Right cardiac atrium (tissue), 5 donors: ENCODE measurements at places on chromosomes 7 and 10. TPM values are rescaled to one million over a fixed set of nuclear protein-coding genes. Genes with fewer than 3 reads are reported as not detected.

GRCh38 chr10:35910234-35910633, 268.1 kb upstream of the FZD8 start:
- no peak for DNase-seq

DNA sequence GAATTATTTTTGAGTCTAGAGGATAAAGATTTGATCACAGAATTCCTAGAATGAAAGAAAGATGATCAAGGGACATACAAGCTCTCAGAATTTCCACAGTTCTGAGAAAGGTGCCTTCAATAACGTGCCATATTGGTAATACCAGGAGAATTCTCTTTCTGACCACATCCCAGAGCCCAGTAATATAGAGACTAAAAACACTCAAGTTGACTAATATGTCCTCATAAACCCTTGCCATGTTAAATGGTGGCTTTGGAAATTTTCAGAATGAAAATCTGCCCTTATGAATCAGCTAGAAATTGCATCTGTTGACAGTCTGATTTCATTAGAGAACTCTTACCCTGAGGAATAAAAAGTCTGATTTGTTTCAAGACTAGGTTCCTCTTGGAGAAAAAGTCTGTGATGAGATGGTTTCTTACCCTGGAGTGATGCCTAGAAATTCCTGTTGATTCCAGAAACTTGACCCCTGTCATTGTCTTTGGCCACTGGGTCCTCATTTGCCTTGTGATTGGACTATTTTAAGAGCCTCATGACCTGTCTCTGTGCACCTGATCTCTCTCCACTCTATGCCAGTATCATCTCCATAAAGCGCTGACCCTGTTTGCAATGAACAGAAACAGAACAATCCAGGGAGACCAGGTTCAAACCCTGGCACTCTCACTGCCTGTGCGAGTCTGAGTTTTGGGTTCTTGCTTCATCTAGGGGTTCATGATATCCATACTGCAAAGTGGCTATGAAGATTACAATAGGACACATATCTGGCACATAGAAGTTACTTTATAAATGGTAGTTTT, 3.3 kb downstream of the IL2RA start:
- DNase-seq = no peak

- DNase-seq = no peak
Observed at GRCh38 chr7:7953806-7954205, 14.8 kb upstream of the GLCCI1 start.

DNA sequence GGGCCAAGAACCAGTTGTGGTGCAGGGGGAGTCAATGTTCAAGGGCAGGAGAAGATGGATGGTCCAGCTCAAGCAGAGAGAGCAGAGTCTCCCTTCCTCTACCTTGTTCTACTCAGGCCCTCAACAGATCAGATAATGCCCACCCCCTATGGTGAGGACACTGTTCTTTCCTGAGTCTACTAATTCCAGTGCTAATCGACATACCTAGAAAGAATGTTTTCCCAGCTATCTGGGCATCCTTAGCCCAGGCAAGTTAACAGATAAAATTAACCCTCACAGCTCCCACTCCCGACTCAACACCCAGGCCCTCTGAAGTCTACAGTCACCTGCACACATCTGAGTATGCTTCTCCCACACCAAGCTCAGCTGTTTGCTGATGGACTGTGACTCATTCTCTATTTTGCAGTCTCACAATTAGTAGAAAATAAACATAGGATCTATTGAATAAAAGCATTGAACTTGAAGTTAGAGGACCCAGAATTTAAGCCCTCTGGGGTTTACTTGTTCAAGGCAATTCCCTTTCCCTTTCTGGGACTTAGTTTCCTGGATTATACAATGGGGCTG, 17.1 kb downstream of the COL13A1 start:
- DNase-seq = no peak

- DNase-seq = no peak
Observed at GRCh38 chr10:1736972-1737221, 428 bp downstream of the ADARB2 start.

DNA sequence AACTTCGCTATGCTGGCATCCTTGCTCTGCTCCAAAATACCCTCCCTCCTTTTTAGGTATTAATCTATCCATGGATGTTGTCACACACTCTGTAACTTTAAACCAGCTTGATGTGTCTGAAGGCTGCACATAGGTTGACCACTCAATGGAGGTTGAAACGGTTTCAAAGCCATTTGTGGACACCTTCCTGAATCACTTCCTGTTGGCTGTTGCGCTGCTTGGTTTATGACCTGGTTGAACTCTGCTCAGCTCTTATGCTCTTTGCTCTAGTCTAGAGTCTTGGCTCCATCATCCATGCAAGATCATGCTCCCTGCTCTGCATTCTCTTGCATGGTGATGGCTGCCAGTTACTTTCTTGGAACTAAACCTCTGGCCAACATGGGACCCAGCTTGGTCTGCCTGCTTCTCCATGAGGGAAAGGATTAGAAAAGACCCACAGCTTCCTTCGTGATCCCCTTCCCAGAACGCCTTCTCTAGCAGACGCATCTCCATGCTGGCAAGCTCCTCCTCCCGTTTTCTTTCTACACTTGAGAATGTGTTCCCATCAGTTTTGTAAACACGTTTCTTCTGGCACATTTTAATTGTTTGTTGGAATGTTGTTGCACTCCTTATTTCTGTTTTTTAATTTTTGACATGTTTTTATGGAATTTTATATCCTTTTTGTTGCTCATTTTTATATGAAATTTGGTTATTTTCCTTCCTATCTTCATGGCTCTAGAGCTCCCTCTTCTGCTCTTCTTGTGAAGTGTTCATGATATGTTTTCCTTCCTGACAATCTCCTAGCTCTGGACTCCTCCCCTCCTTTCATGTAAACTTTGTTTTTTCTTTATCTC, 149.8 kb downstream of the XPNPEP1 start:
- no peak for DNase-seq

DNA sequence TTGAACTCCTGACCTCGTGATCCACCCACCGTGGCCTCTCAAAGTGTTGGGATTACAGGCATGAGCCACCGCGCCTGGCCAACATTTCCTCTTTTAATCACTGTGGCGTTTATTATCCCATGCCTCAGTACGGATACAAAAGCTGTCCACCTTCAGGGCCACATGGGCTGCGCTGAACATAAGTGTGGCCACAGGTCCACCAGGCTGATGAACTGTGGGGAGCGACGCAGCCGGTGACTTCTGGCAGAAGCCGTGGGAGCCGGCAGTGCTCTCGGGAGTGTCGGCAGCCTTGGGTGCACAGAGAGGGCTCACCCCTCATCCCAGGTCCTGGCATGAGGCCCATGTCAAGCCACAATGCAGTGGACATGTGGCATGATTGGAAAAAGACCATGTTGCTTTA, 223.6 kb downstream of the TNS3 start:
- DNase-seq = no peak

DNA sequence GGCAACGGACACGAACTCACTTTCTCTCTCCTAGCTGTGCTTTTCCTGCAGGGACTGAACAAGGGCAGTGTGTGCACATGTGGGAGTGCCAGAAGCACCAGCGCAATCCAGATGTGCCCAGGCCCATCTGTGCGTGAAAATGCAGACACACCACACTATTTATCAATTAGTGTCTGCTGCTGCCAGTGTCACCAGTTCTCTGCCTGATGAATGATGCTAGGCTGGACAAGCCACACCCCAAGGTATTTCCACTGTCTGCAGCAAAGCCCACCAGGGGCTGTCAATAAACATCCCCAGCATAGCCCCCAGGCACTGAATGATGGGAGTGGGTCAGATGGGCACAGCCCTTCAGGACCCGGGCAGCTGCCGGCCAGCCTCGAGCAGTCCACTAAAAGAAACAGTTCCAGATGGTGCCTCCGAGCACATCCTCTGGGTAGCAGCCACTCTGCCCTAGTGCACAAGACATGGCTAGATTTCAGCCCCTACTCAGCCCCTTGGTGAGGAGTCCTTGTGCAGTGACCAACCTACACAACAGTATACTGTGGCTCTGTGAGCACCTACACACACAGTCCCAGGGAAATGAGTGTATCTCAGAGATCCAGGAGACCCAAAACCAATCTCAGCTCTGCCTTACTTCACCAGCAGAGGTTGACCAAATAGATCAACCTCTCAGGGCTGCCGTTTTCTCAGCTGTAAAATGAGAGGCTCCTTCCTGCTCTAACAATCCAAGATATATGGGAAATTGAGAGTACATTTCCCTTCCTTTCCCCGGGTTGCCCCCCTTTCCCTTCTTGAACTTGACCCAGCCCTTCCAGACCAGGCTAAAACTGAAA, 314.7 kb downstream of the PLXNA4 start:
- no peak for DNase-seq

- DNase-seq = no peak
Observed at GRCh38 chr7:122300211-122300932, 4.2 kb downstream of the FEZF1 start.

DNA sequence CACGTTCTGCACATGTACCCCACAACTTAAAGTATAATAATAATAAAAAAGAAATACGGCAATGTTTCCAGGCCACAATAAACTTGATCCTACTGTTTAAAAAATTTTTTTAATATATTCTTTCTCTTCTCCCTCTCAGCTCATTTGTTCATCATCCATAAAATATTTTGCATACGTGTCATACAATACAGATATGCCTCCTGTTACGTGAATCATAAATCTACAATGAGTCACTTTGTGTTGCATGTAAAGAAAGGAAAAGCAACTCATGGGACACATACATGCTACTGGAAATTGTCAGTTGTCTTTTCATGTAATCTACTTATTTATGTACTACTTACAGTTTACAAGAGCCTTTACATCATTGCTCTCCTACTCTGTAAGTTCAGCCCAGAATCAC, 1.1 kb upstream of the TECTB start:
- DNase-seq = no peak

DNA sequence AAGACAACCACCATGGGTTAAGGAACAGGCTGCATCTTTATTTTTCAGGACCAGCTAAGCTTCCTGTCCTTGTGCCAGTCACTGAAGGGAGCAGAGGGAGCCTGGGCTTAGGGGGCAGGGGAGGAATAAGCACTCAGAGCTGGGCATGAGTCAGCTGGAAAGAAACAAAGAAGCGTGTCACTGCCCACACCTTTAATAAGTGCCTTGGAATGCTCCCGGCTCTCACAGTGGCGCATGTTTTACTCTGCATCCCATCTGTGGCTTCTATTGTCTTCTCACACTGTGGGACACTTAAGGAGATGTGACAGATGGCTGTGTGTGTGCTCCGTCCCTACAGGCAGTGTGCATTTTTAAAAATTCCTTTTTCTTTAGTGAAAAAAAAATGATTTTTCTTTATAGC, 71.7 kb downstream of the MTURN start:
- DNase-seq = no peak

DNA sequence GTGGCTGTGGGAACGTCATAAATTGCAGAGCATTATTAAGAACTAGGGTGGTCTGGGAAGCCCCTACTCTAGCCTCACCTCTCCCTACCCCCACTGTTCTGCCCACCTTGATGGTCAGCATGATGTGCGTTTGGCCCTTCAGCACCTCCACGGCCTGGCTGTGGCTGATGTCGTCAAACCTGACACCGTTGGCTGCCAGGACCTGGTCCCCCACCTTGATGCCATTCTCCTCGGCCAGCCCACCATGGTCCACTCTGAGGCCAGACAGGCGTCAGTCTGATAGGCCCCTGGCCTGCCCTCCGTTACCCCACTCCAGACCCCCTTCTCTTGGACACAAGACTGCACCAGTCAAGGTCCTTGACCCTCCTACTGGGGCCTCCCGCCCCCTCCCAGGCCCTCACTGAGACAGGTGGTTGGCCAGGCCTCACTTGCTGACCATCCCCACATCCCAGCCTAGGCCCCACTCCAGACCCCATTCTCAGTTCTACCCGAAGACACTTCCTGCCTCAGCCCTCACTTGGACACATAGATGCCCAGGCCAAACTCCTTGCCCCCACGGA, 9.2 kb downstream of the PDZD7 start:
- DNase-seq = no peak

- DNase-seq = no peak
Observed at GRCh38 chr7:146654048-146654447, 537.4 kb downstream of the CNTNAP2 start.

DNA sequence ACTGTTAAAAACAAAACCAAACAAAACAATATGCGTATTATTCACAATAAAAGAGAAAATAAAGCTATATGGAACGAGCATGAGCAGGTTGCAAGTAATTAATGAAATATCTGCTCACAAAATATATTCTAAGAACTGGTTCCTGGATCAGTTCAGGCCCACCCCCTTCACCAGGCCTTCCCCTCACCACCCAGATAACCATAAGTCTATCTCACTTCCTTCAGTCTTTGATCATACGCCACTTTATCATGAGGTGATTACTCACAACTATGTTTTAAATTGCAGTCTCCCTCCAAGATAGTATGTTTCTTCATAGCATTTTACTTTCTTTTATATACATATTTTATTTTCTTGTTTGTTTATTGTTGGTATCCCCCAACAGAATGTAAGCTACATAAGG, 263.1 kb upstream of the HGF start:
- no peak for DNase-seq

DNA sequence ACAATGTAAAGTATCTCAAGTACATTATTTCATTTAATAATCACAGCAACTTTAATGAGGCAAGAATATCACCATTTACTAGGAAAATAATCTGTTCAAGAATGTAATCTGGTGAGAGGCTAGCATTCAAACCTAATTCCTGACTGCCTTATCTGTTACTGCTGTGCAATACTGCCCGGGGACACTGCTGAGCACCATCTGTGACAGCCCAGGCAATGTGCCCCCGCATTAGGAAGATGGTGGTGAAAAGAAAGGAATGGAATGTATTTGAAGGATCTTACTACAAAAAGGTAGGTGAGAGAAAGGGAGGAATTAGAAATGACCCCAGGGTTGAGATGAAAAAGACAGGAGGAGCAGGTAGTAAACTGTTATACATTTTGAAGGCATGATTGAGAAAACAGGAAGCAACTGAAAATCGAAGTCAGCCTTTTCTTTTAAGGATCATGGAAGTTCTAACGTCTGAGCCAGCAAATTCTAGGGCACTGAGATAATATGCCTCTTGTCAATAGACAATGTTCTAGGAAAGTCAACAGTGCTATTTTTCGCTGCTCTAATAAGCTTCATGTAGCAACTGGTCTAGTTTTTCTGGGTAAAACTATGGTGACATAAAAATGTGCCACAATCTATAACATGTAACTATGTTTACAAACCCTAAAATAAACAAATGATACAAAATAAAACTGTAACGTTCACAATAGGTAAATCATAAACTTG, 90.4 kb downstream of the ETV1 start:
- no peak for DNase-seq

- DNase-seq = peak; percentile 70
Observed at GRCh38 chr10:24215196-24215595, 6.3 kb downstream of the KIAA1217 start.

- no peak for DNase-seq
Observed at GRCh38 chr10:62637249-62638061, 167.1 kb upstream of the ADO start.

- DNase-seq = no peak
Observed at GRCh38 chr7:127245002-127245401, 7.7 kb downstream of the GRM8 start.

DNA sequence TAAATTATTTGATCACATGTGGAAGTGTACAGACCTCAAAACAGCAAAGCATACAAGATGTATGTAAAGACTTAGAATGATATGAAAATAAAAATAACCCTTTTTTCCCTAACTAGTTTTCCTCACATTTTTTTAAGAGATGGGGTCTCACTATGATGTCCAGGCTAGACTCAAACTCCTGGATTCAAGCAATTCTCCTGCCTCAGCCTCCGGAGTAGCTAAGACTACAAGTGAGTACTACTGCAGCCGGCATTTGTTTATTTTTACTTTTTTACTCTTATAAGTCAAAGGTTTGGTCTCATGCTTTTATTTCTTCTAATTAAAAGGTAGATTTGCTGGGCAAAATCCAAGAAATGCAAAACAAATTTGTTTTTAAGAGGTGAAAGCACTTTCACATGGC, 124.4 kb upstream of the ASAH2 start:
- DNase-seq = no peak

The CRPPA gene
- 10.1 TPM for total RNA-seq

The TES gene
- 21.2 TPM for total RNA-seq

The KLF6 gene
- 35.7 TPM for total RNA-seq

The SFTPA2 gene
- 0.54 TPM for total RNA-seq

The IDI2 gene
- not detected for total RNA-seq
